T-helper 17 cell (primary cell): ENCODE measurements at places on chromosomes 12 and 14. TPM values are rescaled to one million over a fixed set of nuclear protein-coding genes. Genes with fewer than 3 reads are reported as not detected.

DNA sequence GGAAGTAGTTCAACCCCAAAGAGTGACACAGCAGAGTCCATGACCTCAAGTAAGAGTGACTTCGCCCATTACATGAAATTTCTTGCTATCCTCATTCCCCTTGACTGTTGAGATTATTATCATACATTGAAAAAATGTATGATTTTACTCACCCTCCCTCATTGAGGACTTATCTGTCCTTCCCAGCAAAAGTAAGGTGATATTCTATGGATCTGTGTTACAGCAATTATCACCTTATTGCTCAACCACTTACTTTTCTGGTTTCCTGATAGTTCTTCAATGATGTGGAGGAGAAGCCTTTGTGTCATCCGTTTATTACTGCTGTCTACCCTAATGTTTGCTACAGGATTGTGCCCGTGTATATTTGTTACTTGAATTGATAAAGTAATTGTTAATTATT lies 306.2 kb downstream of the TRHDE start:
- no peaks in the 10 kb centered on the region for H3K36me3 ChIP-seq
- H3K4me3 ChIP-seq, result no peak overlapping the region
- H3K27me3 ChIP-seq, result no peaks in the 10 kb centered on the region
- no peak for DNase-seq
- H3K4me1 ChIP-seq, result no peaks in the 10 kb centered on the region

DNA sequence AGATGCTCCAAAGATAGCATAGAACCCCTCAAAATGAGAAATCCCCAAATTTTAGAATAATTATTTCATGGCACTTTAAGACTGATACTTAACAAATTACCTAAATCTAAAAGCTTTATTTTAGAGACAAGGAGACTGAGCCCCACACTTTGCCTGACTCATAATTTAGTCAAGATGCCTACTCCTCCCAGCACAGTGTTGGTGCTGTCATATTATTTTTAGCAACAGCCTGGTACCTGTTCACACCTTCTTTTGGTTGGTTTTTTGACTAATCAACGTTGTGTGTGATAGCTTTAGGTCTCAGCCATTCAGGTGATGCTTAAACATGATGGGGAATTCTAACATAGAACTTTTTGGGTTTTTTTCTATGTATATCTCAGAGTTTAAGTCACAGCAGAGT lies 120.2 kb downstream of the SEC23A start:
- H3K36me3 ChIP-seq, result peaks cover 2% of the 10 kb centered on the region
- H3K4me3 ChIP-seq, result no peak overlapping the region
- H3K4me1 ChIP-seq, result no peaks in the 10 kb centered on the region
- H3K27ac ChIP-seq, result no peak overlapping the region
- no peak for DNase-seq

The PARPBP gene
- total RNA-seq, result 2.8 TPM

- H3K36me3 ChIP-seq, result no peaks in the 10 kb centered on the region
- no peak for DNase-seq
- no peak overlapping the region for H3K4me3 ChIP-seq
- no peaks in the 10 kb centered on the region for H3K27me3 ChIP-seq
- H3K27ac ChIP-seq, result no peak overlapping the region
- H3K4me1 ChIP-seq, result no peaks in the 10 kb centered on the region
These were observed 798.0 kb upstream of the MGAT4C start for GRCh38 chr12:87054226-87054625.

DNA sequence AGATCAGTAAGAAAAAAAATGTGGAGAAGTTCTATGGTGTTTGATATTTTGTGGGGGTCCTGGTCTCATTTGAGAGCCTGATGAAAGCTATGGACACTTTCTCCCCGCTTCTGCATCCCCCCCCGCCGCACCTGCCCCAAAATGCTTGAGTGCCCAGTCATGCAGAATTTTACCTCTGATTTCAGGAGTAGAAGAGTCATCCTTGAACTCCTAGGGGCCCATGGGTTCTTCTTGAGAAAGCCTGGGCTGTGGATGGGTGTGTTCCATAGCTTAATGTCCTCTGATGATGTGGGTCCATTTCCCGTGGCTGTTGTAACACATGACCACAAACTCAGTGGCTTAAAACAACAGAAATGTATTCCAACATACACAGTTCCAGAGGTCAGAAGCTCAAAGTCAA lies 248.8 kb upstream of the PWP1 start:
- no peak overlapping the region for H3K4me3 ChIP-seq
- no peak overlapping the region for H3K27ac ChIP-seq
- no peak for DNase-seq
- H3K4me1 ChIP-seq, result peaks cover 26% of the 10 kb centered on the region
- no peaks in the 10 kb centered on the region for H3K27me3 ChIP-seq

- peaks cover 2% of the 10 kb centered on the region for H3K36me3 ChIP-seq
- no peak for DNase-seq
- peaks cover 2% of the 10 kb centered on the region for H3K4me1 ChIP-seq
- H3K4me3 ChIP-seq, result no peak overlapping the region
- no peak overlapping the region for H3K27ac ChIP-seq
- peaks cover 25% of the 10 kb centered on the region for H3K27me3 ChIP-seq
These were observed 117.3 kb upstream of the OVCH1 start for GRCh38 chr12:29614694-29615325.

DNA sequence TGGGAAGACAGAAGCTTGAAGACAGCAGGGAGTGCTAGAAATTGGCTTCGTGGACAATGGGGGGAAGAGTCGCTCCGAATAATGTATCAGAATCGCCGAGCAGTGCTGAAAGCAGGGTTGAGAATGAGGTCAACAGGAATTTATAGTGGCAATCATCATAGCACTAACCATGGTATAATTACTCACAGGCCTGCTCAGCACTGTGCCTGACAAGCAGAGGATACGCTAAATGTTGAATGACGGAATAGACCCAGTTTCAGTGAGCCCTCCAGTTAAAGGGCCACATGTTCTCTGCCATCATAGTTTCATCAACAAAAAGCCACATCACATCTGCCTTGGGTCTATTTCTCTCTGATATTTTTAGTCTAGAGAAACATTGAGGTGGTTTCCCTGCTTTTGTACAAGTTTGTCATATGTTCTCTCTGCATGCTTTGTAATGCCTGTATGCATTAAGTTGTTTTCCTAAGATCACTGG lies 130.3 kb upstream of the EGLN3 start:
- H3K4me1 ChIP-seq, result peaks cover 4% of the 10 kb centered on the region
- no peak overlapping the region for H3K4me3 ChIP-seq
- H3K27ac ChIP-seq, result no peak overlapping the region
- DNase-seq, result no peak
- H3K36me3 ChIP-seq, result no peaks in the 10 kb centered on the region

DNA sequence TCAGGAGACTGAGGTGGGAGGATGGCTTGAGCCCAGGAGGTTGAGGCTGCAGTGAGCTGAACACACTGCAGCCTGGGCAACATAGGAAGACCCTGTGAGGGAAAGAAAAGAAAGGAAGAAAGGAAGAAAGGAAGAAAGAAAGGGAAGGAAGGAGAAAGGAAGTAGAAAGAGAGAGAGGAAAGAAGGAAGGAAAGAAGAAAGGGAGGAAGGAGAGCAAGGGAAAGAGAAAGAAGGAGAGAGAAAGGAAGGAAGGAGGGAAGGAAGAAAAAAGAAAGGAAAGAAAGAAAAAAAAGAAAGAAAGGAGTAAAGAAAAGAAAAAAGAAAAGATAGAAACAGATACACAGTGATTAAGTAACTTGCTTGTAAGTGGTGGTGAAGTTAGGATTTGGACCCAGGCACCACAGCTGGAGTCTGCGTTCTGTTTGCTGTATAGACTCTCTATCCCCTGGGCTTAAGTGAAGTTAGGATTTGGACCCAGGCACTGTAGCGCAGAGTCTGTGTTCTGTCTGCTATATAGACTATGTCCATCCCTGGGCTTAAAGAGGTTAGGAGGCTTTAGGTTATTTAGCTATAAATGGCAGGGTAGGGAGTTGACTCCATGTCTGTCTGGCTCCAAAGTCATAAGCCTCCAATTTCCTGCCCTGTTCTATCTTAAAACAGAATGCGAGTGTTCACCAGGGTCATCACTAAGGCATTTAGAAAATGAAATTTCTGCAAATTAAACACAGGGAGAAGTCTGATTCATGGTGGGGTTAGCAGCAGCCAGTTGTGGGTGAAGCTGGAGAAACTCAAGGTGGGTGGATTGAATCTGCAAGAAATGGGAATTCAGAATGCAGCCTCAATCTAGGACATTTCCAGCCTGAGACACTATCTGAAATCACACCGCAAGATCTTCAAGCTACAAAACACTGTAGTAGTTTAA lies 13.3 kb upstream of the C12orf75 start:
- peaks cover 3% of the 10 kb centered on the region for H3K36me3 ChIP-seq
- no peak overlapping the region for H3K27ac ChIP-seq
- peaks cover 5% of the 10 kb centered on the region for H3K27me3 ChIP-seq
- H3K4me3 ChIP-seq, result no peak overlapping the region

GRCh38 chr14:50792051-50792477 lies 38.9 kb downstream of the NIN start:
- DNase-seq, result no peak
- H3K4me3 ChIP-seq, result peak overlapping the region; percentile 77
- H3K36me3 ChIP-seq, result no peaks in the 10 kb centered on the region
- peak overlapping the region; percentile 87 for H3K27ac ChIP-seq

DNA sequence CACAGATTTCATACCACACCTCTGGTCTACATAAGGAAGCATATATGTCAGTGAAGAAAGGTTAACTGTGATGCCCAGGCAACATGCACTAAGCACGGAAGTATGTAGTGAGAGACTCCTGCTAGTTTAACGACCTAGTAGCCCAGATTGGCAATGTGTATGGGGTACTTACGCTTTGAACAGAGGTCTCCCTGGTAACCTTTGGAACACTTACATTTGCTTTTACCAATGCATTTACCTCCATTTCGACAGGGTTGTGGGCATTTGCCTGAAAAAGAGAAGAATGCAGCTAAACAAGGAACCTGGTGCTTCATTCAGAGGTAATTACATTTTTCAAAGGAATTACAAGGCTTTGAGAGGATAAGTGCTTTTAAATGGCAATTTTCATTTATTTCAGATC lies 65.2 kb downstream of the WIF1 start:
- H3K27ac ChIP-seq, result no peak overlapping the region
- no peaks in the 10 kb centered on the region for H3K4me1 ChIP-seq
- H3K4me3 ChIP-seq, result no peak overlapping the region
- DNase-seq, result no peak
- no peaks in the 10 kb centered on the region for H3K36me3 ChIP-seq

- no peak for DNase-seq
- H3K27me3 ChIP-seq, result peaks cover 14% of the 10 kb centered on the region
- peaks cover 13% of the 10 kb centered on the region for H3K4me1 ChIP-seq
These were observed 14.8 kb downstream of the EMP1 start for GRCh38 chr12:13211191-13211858.

The CLEC1A gene
- not detected for total RNA-seq

GRCh38 chr14:25007832-25008231 lies 42.1 kb downstream of the STXBP6 start:
- no peaks in the 10 kb centered on the region for H3K36me3 ChIP-seq
- no peak overlapping the region for H3K4me3 ChIP-seq
- no peaks in the 10 kb centered on the region for H3K4me1 ChIP-seq
- no peak overlapping the region for H3K27ac ChIP-seq
- peaks cover 19% of the 10 kb centered on the region for H3K27me3 ChIP-seq

The KRT72 gene
- 1.6 TPM for total RNA-seq

DNA sequence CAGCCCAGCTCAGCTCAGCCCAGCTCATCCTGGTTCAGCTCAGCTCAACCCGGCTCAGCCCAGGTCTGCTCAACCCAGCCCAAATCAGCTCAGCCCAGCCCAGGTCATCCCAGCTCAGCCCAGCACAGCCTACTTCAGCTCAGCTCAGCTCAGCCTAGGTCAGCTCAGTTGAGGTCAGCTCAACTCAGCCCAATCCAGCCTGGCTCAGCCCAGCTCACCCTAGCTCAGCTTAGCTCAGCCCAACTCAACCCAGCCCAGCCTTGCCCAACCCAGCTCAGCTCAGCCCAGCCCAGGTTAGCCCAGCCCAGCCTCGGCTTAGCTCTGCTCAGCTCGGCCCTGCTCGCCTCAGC lies 332.3 kb downstream of the TMEM121 start:
- DNase-seq, result no peak
- H3K27me3 ChIP-seq, result peaks cover 35% of the 10 kb centered on the region
- H3K4me1 ChIP-seq, result peaks cover 4% of the 10 kb centered on the region
- H3K4me3 ChIP-seq, result peak overlapping the region; percentile 33
- H3K27ac ChIP-seq, result no peak overlapping the region

- no peaks in the 10 kb centered on the region for H3K4me1 ChIP-seq
- no peak overlapping the region for H3K27ac ChIP-seq
- no peak for DNase-seq
- no peak overlapping the region for H3K4me3 ChIP-seq
These were observed 119.5 kb upstream of the PMCH start for GRCh38 chr12:102317155-102317554.

The NTN4 gene
- total RNA-seq, result 7.6 TPM

The SDR9C7 gene
- total RNA-seq, result not detected

GRCh38 chr14:103126873-103127304 lies 3.6 kb downstream of the TNFAIP2 start:
- peaks cover 39% of the 10 kb centered on the region for H3K27me3 ChIP-seq
- H3K4me1 ChIP-seq, result peaks cover 6% of the 10 kb centered on the region
- H3K36me3 ChIP-seq, result no peaks in the 10 kb centered on the region
- H3K4me3 ChIP-seq, result no peak overlapping the region
- DNase-seq, result no peak

DNA sequence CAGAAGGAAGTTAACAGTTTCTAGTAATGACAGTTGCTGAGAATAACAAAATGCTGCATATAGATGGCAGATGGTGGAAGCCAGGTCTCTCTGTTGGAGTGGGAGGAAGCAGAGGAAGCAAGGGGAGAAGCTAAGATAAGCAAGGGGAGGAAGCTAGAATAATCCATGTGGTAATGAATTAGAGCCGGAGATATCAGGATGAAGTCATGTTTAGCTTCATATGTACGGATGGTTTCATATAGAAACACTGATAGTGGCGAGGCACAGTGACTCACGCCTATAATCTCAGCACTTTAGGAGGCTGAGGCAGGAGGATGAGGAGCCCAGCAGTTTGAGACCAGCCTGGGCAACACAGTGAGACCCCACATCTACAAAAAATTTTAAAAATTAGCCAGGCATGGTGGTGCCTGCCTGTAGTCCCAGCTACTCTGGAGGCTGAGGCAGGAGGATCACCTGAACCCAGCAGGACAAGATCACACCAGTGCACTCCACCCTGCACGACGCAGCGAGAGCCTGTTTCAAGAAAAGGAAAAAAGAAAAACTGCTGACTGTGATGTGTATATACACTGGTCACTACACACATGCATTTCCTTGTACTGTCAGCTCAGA lies 49.2 kb downstream of the ANAPC7 start:
- no peak for DNase-seq
- peak overlapping the region; percentile 9 for H3K27ac ChIP-seq
- no peaks in the 10 kb centered on the region for H3K27me3 ChIP-seq
- H3K36me3 ChIP-seq, result peaks cover 1% of the 10 kb centered on the region
- no peak overlapping the region for H3K4me3 ChIP-seq

The MLF2 gene
- total RNA-seq, result 108 TPM

DNA sequence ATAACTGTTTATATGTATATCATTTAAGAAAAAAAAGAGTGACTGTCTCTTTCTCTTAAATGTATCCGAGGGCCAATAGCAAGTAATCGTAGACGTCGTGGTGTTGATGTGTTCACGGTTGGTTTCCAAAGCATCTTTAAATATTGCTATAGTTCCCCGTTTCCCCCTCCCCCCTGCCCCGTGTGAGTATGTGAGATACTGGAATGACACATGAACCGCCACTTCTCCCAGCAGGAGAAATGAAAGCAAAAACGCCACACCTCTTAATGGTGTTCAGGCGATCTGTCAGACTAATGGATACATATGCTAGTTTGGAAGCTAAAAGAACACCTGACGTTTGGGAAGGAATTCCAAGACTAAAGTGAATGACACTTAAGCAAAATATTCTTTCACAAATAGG lies 258.3 kb downstream of the FOXN3 start:
- peak overlapping the region; percentile 8 for H3K27ac ChIP-seq
- H3K4me1 ChIP-seq, result peaks cover 4% of the 10 kb centered on the region
- H3K36me3 ChIP-seq, result peaks cover 2% of the 10 kb centered on the region
